Head of caudate nucleus (tissue), 42 donors: ENCODE measurements at places on chromosomes 7 and 10.

- no peak for DNase-seq
Observed at GRCh38 chr10:12549297-12549696, 199.9 kb downstream of the CAMK1D start.

- DNase-seq: no peak
Observed at GRCh38 chr7:71303566-71303965, 171.6 kb downstream of the GALNT17 start.

DNA sequence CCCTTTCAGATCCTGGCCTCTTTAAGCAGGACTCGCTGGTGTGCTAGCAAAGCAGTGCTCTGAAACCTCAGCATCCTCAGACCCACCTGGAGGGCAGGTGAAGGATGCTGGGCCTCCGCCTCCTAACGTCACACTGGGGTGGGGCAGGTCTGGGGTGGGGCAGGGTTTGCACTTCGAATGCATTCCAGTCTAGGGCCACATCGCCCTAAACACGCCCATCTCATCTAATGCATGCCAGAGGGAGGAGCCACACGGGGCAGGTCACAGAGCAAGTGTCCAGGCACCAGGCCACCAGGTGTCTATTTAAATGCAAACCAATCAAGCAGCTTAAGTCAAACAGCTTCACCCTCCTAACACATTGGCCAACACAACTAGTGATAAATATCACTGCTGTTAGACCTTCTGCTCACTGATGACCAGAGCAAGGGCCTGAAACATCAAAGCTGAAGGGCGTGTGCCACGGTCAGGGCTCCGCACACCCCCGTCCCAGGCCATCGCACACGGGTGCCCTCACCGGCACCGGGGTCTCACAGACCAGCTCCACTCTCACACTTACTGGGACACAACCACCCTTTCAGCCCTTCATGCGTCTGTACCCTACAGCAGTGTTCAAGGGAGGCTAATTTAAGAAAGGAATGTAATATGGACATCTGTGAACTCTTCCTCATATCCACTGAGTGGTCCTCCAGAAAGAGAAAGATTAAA, 47.1 kb downstream of the DIP2C start:
- DNase-seq: no peak

GRCh38 chr7:77699056-77699455, 2.8 kb downstream of the RSBN1L start:
- DNase-seq: no peak

GRCh38 chr10:110437761-110438341, 59.9 kb upstream of the DUSP5 start:
- DNase-seq: no peak

DNA sequence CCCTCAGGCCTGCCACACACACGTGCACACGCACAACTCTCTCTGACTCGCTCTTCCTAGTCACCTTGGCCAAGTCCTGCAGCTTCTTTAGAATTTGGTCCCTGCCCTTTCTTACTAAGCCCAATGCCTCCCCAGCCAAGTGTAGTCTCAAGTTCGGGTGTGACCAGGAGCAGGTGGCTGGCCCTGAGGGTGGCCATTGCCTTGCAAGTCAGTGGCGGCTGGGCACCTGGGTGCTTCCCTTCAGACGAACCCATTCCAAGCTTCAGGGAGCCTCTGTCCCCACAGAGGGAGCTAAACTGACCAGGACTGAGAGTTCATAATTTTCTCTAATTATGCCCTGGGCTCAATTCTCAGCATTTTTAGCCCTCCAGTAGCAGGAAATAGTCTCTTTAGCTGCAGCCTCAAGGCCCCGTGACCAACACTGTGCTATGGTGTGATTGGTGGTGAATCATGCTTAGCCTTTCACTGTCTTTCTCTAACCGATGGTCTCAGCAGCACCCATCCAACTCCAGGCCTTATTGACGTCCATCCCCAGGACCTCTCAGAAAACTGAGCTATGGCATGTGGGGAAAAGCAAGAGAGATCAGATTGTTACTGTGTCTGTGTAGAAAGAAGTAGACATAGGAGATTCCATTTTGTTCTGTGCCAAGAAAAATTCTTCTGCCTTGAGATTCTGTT, 34.7 kb upstream of the FXYD4 start:
- no peak for DNase-seq
